ENCODE measurements at places on chromosomes 12 and 14. TPM values are rescaled to one million over a fixed set of nuclear protein-coding genes. Genes with fewer than 3 reads are reported as not detected.

GRCh38 chr14:103558071-103558882 lies 4.2 kb downstream of the BAG5 start:
- DNase-seq = no peak

DNA sequence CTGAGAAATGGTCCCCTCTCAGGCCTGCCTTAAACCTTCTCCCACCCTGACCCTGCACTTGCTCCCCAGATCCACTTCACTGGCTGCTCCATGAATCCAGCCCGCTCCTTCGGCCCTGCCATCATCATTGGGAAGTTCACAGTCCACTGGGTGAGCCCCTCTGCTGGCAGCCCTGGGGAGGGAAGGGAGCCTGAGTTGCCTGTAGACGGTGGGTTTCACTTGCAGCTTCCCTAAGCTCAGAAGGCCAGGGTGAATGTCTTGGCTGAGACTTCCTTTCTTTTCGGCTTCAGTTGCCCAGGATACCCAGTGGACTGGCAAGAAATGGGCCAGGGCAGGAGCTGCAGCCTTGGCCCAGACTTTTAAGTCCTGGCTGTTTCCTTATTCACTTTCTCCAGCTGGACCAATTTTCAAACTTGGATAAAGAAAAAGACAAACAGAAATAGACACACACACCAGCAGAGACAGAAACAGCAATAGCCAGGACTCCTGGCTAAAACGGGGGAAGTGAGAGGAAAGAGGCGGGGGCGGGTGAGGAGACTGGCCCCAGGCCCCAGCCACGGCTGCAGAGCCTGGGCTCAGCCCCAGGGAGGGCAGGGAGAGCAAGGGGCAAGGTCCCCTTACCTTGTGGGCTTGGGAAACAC lies 2.0 kb downstream of the AQP6 start:
- DNase-seq = no peak

DNA sequence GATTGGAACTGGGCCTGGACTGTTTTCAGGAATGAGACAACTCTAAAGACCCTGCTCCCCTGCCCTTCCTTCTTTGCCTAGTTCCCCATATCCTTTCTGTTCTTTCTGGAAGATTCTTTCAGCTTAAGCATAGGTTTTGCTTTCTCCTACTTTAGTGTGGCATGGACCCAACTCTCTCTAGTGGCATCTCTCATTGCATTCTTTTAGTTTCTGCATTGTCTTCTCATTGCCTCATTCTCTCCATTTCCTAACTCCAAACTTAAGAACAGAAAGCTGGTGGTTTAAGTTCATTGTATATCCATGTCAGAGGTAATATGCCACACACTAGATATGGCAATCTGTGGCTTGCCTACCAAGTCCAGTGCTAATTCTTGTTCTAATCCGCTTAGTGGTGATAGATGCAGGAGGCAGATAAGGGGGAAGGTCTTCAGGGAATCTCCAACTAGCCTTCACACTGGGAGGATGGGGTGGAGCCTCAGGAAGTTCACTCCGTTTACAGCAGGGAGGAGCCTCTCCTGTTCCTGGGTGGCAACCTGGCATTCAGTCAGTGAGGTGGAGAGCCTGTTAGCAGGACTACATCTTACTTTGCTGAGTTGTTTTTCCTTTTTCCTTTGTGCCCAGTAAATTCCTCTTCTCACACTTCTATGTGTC lies 165.1 kb upstream of the LMNTD1 start:
- DNase-seq = no peak

TEX52 gene
- total RNA-seq = not detected

- DNase-seq = no peak
These were observed 150.9 kb downstream of the ANO2 start for GRCh38 chr12:5794156-5794555.

B3GNT4 gene
- not detected for total RNA-seq

GRCh38 chr14:50191499-50191898 lies 39.9 kb downstream of the SOS2 start:
- DNase-seq = no peak

- DNase-seq = no peak
These were observed 1133.3 kb downstream of the BCL11B start for GRCh38 chr14:98138666-98139065.

- no peak for DNase-seq
These were observed 10.4 kb downstream of the TMEM229B start for GRCh38 chr14:67477926-67478799.

GRCh38 chr12:105229371-105229770 lies 6.6 kb downstream of the APPL2 start:
- no peak for DNase-seq

DNA sequence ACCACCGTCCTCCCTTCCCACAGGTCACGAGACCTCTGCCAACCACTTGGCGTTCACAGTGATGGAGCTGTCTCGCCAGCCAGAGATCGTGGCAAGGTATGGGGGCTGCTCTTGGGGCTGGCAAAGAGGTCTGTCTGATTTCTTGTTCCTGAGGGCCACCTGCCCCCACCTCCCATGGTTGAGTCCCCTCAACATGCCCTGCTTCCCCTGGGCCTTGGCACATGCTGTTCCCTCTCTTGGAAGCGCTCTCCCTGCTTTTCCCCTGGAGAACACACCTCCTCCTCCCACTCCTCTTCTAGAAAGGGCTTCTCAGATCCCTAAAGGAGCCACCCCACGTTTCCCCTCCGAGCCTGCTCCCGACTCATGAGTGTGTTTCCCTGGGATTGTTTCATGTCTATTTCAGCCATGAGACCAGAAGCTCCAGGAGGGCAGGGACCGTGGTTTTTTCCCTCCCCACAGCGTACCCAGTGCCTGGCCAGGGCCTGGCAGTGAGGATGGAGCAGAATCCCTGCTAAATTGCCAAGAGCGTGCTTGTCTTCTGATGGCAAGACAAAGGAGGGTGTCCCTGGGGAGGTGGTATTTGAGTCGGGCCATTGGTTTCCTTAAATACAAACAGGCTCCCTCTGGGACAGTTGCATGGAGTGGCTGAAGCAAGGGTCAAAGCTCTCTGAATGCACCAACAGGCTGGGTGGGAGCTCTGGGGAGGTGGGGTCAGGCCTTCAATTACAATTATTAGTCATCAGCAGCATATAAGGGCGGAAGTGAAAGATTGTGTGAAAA lies 34.1 kb downstream of the CYP46A1 start:
- DNase-seq = no peak

RNASE7 gene
- total RNA-seq = not detected

GRCh38 chr12:123868791-123869190 lies 103.8 kb downstream of the CCDC92 start:
- DNase-seq = no peak

KLHDC1 gene
- 6.0 TPM for total RNA-seq

DNA sequence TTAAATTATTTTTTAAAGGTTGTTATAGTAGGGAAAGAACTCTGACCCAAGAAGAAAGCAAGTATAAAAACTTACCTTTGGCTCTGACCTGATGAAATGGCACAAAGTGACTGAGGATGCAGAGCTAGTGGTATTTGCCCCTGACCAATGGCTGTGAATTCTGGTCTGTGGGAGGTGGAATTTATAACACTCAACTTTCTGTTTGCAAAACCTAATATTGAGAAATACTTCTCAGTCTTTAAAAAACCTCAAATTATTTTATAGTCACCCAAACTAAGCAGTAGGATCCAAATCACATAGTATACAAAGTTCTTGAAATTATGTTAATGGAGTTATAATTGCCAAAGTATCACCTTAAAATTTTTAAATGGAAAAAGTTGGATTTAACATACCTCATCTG lies at the start of gene EPYC:
TSS of gene EPYC (minus strand) at position 101 of the 400 bp plus-strand sequence. CDS start 2,407 bp downstream, outside the sequence.
- DNase-seq = no peak

- DNase-seq = no peak
These were observed 447.9 kb upstream of the TMEM132C start for GRCh38 chr12:127819056-127819455.

DNA sequence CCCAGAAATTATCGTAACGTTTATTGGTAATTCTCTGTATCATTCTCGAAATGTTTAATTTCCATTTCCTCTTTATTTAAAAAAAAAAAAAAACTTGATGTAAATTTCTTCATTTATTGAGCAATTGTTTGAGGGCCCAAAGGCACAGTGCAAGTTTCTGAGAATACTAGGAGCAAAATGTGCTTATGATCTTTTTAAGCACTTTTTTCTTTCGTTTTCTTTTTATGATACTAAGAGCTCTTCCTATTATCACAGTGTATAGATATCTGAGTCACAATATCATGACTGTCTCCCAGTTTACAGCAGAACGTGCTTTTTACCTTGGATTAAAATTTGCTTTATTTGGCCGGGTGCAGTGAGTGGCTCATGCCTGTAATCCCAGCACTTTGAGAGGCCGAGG lies 5.6 kb downstream of the ATP2A2 start:
- DNase-seq = no peak

- DNase-seq = no peak
These were observed 50.9 kb upstream of the CPNE8 start for GRCh38 chr12:38956337-38956736.

DNA sequence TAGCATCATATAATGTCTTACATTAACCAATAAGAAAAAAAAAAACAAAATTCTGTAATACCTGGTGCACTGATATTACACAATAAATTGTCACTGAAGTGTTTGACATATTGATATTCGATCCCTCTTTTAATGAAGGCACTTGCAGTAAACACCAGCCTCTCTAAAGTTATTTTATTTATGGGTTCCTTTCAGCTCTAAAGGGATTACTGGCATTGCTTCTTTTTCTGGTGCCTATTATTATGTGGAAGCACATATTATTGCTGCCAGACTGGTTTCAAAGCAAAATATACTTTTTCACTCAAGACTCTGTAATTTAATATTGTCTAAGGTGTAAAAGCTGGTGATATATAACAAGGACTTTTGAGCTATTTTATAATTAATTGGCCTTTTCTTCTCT lies 1090.5 kb downstream of the TRHDE start:
- DNase-seq = no peak

DNA sequence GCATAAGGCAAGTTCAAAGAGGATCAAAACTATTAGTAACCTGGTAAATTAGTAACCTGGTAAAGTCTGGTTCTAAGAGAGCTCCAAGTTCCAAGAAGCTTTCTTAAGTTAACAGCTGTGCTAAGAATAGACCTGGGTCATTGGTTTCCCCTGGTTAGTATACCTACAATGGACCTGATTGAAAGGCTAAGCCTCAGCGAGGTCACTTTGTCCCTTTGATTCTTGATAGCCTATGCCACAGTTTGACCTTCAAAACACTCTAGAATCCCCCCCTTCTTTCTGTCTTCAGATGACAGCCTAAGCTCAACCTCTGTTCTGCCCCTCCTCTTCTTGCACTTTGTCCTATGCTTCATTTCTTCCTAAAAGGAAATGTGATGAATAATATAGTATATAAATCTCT lies 53.0 kb downstream of the LLPH start:
- DNase-seq = no peak

GRCh38 chr14:69695322-69696203 lies 71.4 kb upstream of the SRSF5 start:
- DNase-seq = no peak

Data from left ventricle myocardium superior (tissue), 1 donor.